ENCODE measurements at places on chromosomes 7 and 10.

- no peak for DNase-seq
Measured at GRCh38 chr10:69321865-69322264, 43.6 kb downstream of the HK1 start.

DNA sequence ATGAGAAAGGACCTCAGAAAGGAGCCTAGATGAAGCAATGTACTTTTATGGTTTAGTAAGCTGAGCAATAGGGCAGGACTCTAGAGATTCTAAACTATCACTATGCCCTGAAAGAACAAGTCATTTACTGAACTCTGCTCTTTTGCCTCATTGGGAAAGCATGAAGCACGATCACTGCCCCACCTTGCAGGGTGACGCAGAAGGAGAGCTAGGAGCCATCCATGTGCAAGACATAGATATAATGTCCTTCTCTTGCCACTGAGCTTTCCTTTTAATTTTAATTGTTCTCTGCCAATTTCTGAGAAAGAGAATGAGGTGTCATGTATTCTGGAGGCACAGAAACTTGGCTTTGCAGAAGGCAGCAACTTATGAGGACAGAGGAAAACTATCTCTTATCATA lies 108.3 kb downstream of the SORCS1 start:
- no peak for DNase-seq

- DNase-seq = no peak
Measured at GRCh38 chr10:30353851-30354250, 4.8 kb upstream of the MTPAP start.

DNA sequence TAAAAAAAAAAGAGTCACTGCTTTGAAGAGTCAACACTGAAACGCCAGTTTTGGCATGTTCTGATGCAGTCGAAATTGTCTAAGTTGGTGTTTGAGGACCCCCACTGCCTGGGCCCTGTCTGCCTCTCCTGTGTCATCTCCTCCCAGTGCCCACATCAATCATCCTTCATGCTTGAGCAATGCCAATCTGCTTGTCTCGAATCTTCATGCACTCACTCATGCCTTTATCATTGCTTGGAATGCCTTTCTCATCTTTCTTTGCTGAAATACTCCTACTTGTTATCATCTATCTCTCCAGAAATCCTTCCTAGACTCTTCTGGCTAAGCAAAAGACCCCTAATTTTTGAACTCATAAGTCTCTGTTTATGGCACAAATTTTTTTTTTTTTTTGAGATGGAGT lies 42.1 kb upstream of the PLPP4 start:
- DNase-seq = no peak

GRCh38 chr10:68829521-68829920 lies 2.2 kb downstream of the STOX1 start:
- no peak for DNase-seq

GRCh38 chr10:102620591-102621442 lies 23.5 kb upstream of the TRIM8 start:
- no peak for DNase-seq

DNA sequence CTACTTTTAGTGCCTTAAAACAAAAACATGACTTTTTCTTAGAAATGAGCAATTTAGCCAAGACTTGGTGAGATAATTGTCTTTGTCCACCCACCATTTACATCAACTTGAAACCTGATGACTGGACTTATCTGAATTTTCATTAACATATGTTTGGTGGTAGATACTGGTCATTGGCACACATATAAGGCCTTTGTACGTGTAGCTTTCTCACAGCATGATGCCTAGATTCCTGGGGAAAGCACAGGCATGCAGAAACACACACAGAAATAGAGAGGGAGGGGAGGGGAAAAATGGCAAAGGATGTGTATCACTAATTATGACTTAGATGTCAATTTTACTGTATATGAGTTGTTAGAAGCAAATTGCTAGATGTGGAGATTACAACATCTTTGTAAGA lies 488.4 kb downstream of the NXPH1 start:
- no peak for DNase-seq

- DNase-seq = no peak
Measured at GRCh38 chr7:14871880-14872279, 30.7 kb downstream of the DGKB start.

DNA sequence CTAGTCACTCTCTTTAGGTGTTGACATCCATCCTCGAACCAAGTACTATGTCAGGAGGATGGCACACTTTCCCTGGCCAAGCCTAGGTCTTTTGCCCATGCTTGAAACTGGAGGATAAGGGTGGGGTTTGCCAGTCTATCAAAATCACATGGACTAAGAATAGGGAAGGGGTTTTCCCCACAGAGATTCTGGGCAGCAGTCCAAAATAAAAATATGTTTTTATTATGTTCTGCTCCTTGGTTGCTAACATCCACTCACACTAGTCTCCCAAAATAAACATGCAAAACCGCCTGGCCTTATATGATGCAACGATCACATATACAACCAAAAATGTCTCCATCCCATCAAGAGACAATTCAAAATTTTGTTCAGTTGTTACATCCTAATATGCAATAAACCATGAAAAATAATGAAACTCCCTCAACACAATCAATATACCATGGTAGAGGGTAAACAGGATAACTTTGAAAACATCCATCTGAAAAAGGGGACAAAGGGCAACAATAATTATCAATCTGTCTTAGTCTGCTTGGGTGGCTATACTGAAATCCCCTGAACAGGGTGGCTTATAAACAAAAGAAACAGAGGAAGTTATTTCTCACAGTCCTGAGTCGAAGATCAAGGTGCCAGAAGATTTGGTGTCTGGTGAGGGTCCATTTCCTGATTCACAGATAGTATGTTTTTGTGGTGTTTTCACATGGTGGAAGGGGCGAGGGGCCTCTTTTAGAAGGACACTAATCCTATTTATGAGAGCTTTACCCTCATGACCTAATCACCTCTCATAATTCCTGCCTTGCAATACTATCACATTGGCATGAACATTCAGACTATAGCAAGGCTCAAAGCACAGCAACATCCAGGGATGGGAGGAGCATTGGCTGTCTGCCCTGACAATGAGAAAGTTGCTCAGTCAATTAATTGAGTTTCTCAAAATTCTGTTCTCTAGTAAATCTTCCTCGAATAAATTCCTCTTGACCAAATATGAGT lies 159.3 kb downstream of the ETV1 start:
- no peak for DNase-seq

- DNase-seq = no peak
Measured at GRCh38 chr7:85162721-85163120, 24.1 kb downstream of the SEMA3D start.

DNA sequence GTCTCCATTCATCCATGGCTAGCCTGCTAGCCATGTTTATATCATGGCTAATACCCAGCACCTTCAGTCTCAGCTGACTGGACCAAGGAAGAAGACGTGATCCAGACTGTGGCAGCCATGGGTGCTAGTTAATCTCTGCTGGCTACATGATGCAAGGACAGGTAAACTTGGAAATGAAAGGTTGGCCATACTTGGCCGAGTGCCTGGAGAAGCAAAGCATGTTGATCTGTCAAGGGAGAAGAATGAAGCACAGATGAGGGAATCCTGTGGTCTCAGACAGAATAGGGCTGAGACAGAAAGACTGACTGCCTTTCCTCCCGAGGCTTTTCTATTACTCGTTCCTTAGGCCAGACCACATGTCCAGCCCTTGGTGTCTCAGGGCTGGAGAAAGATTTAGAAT lies 41.1 kb downstream of the CPVL start:
- no peak for DNase-seq

- DNase-seq = no peak
Measured at GRCh38 chr7:90690159-90690858, 94.2 kb downstream of the CDK14 start.

GRCh38 chr7:36232555-36232954 lies 79.5 kb downstream of the EEPD1 start:
- DNase-seq = no peak

DNA sequence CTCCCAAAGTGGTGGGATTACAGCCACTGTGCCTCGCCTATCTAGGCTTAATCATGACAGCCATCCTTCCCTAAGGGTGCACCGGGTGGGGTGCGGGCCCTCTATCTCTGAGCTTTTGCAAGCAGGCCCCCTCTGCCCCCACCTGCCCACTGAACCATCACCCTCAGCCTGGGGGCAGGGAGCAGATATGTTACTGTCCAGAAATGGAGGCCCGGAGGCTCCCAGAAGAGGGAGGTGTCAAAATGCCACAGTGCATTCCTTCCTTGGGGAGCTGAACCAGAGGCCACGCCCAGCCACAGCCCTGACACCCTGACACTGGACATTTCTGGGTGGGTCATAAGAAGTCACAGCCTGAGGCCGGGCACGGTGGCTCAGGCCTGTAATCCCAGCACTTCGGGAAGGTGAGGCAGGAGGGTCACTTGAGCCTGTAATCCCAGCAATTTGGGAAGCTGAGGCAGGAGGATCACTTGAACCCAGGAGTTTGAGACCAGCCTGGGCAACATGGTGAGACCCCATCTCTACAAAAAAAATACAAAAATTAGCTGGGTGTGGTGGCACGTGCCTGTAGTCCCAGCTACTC lies 129.8 kb upstream of the TNRC18 start:
- DNase-seq = no peak

DNA sequence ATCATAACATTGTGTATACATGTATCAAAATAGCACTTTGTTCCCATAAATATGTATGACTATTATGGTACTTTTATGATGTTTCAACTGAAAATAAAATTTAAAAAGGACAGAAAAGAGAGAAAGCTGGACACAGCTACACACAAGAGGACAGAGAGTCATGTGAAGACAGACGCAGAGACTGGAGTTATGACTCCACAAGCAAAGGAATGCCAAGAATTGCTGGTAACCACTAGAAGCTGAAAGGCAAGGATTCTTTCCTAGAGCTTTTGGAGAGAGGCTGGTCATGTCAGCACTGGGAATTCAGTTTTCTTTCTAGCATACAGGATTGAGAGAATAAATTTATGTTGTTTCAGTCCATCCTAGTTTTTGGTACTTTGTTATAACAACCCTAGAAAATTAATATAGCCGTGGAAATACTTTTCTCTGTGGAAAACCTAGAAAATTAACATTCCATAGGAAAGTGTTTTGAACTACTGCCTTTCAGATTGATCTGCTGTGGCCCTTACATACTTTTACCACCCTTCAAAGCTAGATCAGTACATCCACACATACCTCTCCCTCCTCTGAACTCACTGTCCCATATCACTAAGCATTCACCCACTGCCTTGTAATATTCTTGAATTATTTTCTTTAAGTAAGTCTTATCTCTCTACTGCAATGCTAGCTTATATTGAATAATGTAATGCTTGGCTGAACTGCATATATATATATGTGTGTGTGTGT lies 575.3 kb downstream of the IPMK start:
- DNase-seq = no peak

DNA sequence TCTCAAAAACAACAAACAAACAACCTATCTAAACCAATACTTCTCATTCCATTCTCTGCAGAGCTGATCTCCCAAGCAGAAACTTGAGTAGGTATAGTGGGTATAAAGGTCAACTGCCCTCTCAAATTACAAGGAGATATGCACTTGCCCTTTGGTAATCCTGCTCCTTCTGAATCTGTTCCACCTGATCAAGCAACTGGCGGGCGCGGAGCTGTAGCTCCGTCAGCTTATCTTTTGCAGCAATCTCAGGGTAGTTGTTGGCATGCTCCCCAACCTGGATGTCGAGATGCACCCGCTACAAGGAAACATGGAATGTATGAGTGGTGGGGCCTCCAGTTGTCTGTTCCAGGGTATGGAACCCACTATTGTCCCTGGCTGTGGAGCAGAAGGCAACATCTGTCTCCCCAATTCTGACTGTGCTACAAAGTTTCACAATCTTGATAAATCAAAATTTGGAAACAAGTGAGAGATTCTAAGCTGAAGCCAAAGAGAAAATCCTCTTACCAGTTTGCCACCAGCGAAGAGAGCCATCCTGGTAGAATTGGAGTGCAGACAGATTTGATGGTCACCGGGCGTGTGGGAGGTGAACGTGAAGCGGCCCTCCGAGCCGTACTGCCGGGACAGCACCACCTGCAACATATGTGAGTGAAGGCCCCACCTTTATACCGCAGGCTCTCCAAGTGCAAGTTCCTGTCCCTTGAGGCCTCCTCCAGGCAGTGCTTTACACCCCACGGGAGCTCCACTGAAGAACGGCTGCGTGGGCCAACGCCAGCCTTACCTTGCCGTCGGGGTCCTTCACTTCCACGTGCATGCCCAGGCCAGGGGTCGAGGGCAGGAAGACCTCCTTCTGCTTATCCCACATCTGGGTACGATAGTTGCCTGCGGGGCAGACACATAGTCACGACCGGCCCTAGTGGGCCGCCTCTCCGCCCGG lies 819 bp downstream of the TMED4 start:
- DNase-seq = no peak

DNA sequence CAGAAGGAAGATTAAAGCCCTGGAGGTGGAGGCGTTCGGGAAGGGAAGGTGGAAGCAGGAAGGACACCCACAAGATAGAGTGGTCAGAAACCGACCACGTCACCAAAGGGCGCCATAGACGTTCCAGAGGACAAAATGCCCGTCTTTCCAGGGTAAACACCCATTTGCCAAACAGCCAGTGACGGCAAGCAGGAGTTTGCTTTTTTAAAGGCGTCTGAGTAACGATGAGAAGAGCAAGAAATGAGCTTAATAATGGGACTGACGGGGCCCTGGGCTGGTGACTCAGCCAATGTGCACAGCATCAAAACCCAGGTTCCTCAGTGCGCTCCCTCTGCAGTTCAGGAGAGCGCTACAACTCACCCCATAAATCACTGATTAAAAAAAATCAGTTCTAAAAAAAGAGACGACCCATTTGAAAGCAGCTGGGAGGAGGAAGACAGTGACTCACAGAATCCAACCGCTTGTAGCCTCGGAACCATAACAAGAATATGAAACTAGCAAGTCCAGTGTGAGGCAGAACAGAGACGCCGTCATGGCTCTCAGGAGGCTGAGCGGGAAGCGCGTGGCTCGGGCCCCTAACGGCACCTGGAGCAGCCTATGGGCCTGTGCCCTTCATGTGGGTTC lies 5.9 kb downstream of the DIP2C start:
- DNase-seq = no peak

DNA sequence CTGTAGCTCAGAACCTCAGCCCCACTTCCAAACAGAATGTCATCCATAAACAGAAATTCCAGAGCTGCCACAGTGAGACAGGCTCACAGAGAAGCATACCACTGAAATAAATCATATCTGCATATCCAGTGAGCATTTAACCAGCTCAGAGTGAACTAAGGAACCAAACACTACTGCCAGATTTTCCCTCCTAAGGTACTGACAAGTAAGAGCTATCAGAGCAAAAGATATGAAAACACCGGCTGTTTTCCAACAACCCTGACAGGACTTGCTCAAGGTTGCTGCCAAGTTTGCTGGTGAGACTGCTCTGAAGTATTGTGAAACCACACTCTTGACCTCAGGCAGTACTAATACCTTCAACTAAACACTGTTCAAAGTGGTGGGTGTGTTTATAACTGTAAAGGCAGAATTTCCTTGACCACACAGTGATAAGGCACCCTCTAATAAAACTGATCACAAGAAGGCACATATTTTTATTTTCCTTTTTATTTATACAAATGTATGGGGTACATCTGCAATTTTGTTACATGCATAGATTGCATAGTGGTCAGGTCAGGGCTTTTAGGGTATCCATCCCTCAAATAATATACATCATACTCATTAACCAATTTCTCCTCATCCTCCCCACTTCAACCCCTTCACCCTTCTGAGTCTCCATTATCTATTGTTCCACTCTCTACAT lies 18.3 kb downstream of the SGMS1 start:
- DNase-seq = no peak

DNA sequence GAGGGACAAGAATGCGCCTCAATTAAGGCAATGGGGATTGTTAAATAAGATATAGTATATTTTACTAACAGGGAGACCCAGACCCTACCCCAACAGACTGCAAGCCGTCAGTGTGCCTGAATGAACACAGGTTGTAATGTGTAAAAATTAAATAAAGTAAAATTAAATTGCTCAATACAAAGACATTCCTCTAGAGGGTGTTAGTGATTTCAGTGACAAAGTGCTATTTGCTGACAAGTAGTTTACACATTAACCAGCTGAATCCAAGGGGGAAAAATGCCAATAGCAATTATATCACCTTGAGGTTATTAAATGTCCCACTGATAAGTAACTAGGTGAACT lies 110.5 kb downstream of the EBF3 start:
- no peak for DNase-seq

Measured in ecto neural progenitor cell (in vitro differentiated cells).